Spinal cord (tissue), 10 donors: ENCODE measurements at places on chromosomes 5 and 9. TPM values are rescaled to one million over a fixed set of nuclear protein-coding genes. Genes with fewer than 3 reads are reported as not detected.

Gene GOLM1
- total RNA-seq, result 113 TPM

Gene BARX1
- 0.17 TPM for total RNA-seq

Gene HAVCR2
- total RNA-seq, result 10.6 TPM

DNA sequence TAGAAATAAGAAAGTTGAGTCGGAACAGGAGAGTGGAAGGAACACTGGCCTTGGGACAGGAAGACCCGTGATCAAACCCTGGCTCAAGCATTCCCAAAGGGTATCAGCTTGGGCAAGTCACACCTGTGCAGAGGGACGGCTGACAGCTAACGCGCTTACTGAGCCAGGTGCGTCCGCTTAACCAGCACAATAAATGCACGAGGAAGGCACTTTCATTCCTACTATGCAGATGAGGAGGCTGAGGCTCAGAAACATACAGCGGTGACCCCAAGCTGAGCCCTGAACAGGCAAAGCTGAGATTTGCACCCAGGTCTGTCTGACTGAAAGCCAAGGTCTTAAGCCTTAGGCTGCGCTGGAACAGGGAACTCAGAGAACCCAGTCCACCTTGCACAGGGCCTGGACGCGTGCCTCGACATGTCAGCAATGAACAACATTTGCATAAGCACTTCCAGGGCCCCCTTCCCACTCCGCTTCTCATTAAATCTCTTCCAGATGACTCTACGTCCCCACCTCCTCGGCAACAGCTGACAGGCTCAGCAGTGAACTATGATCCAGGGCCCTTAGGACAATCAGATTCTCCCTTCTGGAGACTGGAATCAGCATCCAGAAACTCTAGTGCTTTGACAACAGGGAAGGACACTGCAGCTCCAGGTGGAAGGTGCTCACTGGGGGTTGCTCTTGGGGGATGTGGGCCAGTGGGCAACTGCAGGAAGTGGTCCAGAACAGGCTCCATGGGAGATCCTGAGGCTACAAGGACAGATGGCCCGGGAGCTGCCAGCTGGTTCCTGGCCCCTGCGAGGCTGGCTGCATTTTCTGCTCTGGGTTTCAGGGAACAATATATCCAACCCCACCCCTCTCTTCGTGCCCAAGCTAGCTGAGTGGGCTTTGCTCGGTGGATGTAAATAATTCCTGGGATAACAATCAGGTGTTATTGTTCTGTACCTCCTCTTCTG lies 35.2 kb downstream of the SH3PXD2B start:
- no peak for DNase-seq
- peaks cover 23% of the 10 kb centered on the region for H3K36me3 ChIP-seq
- H3K27ac ChIP-seq, result peak overlapping the region; percentile 88

DNA sequence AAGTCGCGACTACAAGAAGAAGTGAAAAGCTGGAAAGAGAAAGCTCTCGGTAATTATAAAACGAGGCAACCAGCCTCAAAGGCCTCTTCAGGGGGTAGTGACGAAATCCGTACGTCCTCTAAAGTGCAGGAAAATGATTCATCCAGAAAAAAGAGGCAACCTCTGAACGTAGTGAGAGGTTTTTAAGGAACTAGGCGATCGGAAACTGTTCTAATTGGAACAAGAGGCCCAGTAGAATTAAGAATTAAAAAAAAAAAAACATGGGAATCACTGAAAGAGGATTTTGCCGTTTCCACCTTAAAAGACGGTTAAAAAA lies 1.0 kb downstream of the CSNK1A1 start:
- peak overlapping the region; percentile 97 for H3K27ac ChIP-seq
- peak overlapping the region; percentile 95 for H3K4me3 ChIP-seq
- peaks cover 19% of the 10 kb centered on the region for H3K36me3 ChIP-seq
- DNase-seq, result no peak
- no peaks in the 10 kb centered on the region for H3K27me3 ChIP-seq

- H3K27me3 ChIP-seq, result no peaks in the 10 kb centered on the region
- no peak overlapping the region for H3K27ac ChIP-seq
- no peak overlapping the region for H3K4me3 ChIP-seq
- no peak for DNase-seq
- no peaks in the 10 kb centered on the region for H3K36me3 ChIP-seq
Observed at GRCh38 chr5:17235731-17236330, 18.4 kb downstream of the BASP1 start.
